EH (cell line): ENCODE measurements at places on chromosomes 1 and 21.

GRCh38 chr1:162928141-162928540 lies 67.2 kb upstream of the CCDC190 start:
- DNase-seq: peak; percentile 14

- peak; percentile 58 for DNase-seq
Measured at GRCh38 chr1:26372039-26372438, 511 bp downstream of the ZNF683 start.

GRCh38 chr1:8497210-8497819 lies 179.4 kb downstream of the SLC45A1 start:
- peak; percentile 61 for DNase-seq

GRCh38 chr1:151312411-151312810 lies 14.8 kb downstream of the PI4KB start:
- peak; percentile 34 for DNase-seq

DNA sequence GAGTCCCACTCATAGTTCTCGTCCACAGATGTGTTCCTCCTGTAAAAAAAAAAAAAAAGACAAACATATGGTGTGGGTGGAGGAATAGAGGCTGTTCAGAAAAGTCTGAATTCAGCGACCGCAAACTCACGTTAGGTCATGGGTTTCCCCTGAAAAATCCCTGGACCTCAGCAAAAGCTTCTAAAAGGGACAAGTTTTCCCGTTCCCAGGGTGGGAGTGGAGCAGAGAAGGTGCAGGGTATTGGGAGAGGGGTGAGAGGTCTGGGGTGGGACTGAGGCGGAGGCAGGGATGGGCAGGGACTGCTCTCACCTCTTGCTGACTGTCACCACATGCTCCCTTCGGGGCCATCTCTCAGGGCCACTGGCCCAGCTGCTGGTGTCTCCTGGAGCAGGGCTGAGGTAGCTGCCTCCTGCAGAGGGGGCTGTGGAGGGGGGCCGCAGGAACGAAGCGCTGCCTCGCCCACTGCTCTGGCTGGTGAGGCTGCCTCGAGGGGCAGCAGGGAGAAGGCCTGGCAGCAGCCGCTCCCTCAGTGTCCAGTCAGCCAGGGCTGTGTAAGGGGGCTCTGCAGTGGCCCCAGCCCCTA lies 2.6 kb upstream of the TAGLN2 start:
- DNase-seq: no peak

DNA sequence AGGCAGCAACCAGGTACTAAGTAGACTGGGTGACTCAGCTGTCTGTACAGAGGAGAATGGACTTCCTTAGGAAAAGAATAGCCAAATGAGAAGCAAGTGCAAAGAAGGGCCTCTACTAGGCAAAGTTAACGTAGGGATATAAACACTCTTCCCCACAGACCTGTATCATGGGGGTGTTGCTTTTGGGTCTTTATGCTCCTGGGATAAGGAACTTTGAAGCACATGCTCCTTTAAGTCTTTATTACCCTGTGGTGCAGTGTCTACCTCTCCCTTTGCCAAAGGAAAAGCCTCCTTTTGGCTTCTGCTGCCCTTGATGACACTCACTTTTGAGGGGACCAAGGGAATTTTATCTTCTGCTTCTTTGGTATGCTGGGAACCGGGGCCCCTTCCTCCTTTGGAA lies 5.0 kb downstream of the RFX5 start:
- no peak for DNase-seq

DNA sequence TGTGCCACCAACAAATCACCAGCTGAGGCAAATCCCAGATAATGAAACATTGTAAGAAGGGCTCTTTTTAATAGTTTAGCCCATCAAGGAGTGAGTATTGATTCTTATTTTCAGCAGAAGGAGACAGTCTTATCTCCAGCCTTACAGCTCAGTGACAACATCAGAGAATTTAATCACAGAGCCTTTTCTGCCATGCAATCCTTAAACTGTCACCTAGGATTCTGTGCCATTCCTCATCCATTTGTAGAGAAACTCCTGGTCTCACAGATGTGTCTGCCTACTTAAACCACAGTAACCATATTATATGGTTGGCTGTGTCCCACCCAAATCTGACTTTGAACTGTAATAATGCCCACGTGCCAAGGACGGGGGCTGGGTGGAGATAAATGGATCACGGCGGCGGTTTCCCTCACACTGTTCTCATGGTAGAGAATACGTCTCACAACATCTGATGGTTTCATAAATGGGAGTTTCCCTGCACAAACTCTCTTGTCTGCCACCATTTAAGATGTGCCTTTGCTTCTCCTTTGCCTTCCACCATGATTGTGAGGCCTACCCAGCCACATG lies 217.7 kb downstream of the RERE start:
- DNase-seq: no peak

DNA sequence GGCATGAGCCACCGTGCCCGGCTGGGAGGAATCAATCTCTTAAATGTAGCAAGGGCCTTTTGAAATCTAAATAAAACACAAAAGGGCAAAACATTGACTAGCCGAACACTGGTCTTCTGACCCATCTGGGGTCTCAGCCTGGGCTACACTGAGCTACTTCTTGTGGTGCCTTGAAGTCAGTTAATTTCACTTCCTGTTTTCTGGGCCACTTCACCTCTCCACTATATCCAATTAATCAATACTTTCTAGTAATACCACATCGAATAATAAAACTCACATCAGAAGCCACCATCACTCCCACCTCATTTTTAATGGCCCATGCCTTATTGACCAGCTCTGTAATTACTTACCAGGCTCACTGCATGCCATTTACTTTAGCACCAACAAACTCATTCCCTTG lies 138.0 kb upstream of the SAMSN1 start:
- no peak for DNase-seq

DNA sequence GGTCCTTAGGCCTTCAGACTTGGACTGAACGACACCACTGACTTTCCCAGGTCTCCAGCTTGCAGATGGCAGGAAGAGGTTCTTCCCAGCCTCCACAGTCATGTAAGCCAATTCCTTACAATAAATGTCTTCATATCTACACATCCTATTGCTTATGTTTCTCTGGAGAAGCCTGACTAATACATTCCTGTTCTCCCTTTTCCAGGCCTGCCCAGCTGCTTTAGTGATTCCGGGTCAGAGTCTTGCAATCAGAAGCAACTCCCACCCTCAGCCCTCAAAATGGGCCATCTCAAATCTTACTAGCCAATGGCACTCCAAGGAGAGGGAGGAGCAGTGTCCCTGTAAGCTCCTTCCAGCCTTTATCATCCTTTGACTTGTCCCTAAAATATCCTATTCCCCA lies 16.4 kb upstream of the CPT2 start:
- peak; percentile 85 for DNase-seq

GRCh38 chr1:230112131-230112701 lies 45.2 kb downstream of the GALNT2 start:
- no peak for DNase-seq

DNA sequence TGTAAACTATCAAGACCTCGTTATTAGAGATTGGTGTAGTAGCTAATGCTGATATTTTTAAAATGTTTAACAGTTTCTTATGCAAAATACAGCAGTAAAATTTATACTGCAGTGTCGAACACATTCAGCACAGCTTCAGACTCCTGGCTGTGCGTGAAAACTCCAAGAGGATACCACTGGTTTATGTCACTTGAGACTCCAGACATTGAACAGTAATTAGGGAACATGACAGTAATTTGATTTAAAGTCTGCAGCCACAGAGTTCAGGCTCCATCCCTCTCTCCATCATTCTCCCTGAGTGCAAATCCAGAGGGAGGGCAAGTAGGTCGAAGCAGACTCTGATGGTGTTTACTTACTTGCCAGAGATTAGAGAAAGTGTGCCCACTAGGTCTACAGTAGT lies 94.2 kb downstream of the AK5 start:
- DNase-seq: no peak

- DNase-seq: no peak
Measured at GRCh38 chr1:218817071-218817470, 356.6 kb upstream of the LYPLAL1 start.

DNA sequence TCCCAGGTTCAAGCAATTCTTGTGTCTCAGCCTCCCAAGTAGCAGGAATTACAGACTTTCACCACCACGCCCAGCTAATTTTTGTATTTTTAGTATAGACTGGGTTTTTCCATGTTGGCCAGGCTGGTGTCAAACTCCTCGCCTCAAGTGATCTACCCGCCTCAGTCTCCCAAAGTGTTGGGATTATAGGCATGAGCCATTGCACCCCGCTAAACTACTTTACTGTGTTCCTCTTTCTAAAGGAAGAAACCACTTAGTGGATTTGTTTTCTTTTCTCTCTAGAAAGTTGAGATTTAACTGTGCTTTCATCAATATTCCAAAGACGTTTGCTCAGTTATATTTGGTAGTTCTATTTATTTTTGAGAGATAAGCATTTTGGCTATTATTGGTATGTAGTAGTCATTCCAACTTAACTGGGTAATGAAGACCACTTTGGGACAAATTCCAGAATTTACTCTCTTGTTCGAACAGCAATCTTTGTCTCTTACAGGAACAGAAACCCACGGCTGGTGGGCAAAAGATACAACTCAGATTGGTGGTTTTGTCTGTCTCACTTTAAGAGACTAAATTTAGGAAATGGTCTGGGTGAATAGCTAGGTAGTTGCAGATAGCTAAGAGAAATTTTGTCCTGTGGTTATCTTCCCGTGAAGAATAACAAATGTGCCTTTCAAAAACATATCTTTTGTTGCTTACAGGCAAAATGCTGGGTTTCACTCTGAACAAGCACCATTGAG lies 103.5 kb upstream of the CD55 start:
- DNase-seq: no peak

- peak; percentile 69 for DNase-seq
Measured at GRCh38 chr1:236099355-236099974, 34.6 kb upstream of the NID1 start.

DNA sequence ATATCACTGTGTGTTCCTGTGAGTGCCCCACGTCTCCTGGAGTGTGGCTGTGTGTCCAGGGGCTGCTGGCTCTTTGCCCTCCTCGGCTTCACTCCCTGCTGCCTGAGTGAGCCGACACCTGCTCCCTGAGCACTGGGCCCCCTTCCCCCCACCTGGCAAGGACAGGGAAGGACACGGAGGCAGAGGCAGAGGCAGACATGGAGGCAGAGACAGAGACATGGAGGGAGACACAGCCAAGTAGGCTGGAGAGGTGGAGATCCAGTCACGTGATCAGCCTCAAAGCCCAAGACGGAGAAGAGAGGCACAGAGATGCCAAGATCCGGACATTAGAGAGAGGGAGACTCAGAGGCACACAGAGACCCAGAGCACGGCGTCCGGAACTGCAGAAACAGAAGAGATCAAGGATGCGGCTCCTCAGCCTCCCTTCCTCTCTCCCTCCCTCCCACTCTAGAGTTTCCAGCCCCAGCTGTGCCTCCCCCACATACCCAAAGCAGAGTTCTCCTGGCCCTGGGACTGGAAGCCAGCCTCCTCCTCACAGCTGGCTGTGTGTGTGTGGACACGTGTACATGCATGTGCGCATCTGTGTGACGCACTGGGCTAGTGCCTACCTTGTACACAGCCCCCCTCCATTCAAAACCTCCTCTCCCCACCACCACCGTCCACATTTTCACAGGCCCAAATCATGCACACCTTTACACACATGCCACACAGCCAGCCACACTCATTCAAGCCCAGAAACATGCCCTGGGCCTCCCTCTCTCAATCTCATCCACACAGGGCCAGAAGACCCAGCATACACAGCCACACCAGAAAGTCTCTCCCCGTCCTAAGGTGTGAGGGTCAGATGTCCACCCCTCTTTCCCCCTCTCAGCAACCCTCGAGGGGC lies 39.1 kb upstream of the WASF2 start:
- peak; percentile 65 for DNase-seq

DNA sequence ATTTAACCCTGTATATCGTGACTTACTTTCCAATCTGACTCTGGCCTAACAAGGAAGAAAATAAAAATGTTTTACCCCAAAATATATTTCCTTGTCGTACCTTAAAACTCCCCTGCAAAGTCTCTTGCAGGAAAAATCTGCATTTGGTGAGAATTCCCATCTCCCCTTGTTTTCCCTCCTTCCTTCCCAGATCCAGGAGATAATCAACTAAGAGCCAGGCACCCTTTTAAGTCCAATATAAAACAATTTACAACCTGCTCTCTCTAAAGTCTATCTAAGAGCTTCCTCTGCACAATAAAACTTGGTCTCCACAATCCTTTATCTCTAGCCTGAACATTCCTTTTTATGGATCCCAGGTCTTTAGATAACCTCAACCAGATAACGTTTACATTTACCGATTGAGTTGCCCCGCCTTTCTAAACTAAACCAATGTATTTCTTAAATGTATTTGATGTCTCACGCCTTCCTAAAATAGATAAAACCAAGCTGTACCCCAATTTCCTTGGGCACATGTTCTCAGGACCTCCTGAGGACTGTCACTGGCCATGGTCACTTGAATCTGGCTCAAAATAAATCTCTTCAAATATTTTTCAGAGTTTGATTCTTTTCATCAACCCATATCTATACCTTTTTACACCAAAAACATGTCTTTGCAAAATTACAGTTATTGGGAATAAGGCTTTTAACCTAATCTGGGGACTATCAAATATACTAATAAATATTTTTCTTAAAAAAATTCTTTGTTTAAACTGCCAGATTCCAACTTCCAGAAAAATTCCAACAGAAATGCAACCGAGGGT lies 993 bp downstream of the DDX59 start:
- no peak for DNase-seq

GRCh38 chr1:2148691-2149090 lies 45.9 kb downstream of the FAAP20 start:
- DNase-seq: no peak

- DNase-seq: no peak
Measured at GRCh38 chr1:59609245-59609644, 205.5 kb upstream of the HOOK1 start.

DNA sequence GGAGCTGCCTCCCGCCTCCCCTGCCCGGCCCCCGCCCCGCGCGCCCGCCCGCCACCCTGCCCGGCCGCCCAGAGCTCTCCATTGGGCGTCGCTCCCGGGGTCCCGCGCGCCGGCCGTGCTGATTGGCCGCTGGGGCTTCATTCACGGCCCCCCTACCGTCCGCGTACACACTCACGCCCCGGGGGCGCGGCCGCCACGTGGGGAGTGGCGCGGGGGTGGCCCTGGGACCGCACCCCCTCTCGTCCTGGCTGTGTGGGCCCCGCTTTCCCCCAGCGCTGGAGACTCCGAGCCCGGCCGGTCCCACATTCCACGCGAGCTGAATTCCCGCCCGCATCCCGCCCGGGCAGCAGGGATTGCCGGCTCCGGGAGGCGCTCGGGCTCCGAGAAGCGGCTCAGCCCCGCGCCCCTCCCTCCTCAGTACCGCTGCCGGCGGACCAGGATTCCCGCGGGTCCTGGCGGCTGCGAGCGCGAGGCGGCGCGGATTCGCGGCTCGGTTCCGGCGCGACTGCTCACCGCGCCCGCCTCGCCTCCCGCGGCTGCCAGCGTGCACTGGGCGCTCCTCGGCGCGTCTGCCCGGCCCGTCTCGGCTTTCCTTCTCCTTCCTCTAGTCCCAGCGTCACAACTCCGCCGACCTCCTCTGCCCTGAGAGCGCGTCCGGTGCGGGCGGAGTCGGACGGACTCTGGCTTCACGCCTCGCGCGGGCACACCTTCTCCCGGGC lies 450 bp upstream of the POU3F1 start:
- DNase-seq: peak; percentile 81

- DNase-seq: no peak
Measured at GRCh38 chr1:69502991-69503390, 64.7 kb upstream of the LRRC7 start.

DNA sequence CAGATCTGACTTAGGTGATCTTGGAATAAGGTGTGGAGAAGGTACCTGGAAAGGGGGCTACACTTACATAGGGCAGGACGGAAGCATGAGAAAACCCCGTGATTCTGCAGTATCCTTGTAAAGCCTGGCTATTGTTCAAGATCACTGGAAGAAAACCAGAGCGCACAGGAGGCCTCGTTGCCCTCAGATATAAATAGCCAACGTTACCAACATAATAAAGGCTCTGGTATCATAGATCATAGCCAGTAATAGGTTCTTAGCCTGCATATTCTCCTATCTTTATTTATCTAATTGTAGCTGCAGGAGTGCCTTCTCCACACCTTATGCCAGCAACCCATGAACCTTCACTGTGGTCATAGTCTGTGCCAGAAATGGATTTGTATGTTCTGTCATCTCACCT lies 35.9 kb upstream of the MPZL1 start:
- DNase-seq: no peak
